ENCODE measurements at places on chromosomes 1 and 21. TPM values are rescaled to one million over a fixed set of nuclear protein-coding genes. Genes with fewer than 3 reads are reported as not detected.

GRCh38 chr1:20207546-20207945, 21.2 kb upstream of the PLA2G2C start:
- no peak for DNase-seq

Gene CFHR2
- total RNA-seq: not detected

DNA sequence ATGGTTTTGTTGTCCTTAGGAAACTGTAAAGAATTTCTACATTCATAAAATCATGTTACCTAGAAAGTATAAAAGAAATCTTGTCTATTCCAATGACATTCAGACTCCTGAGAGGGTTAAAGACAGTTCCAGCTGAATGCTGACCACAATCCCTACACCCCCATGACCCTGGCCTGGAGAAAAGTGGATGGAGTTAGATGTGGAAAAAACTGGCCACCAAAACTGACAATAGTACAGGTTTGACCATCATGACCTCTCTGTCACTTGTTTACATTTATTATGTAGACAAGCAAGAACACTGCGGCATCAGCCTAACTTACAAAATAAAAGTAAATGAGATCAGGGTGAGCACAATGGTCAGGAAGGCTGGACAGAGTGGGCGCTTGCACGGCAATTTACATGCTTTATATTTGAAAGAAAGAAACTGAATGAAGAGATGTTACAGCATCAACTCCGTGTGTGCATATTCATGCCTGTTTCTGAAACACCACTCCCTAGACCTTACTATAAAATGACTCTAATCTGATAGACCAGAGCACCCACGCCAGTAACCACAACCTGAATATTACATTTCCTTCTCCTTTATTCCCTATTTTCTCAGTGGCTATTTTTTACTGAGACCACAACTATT, 116.0 kb downstream of the ESRRG start:
- DNase-seq: no peak

Gene RNU1-4
- 34,682 TPM for total RNA-seq

Gene SLC25A44
- total RNA-seq: 6.6 TPM

- no peak for DNase-seq
These were observed 16.2 kb upstream of the MYOG start for GRCh38 chr1:203101813-203102634.

Gene FCGR2B
- 2.8 TPM for total RNA-seq

Gene MYOM3
- 32.7 TPM for total RNA-seq

DNA sequence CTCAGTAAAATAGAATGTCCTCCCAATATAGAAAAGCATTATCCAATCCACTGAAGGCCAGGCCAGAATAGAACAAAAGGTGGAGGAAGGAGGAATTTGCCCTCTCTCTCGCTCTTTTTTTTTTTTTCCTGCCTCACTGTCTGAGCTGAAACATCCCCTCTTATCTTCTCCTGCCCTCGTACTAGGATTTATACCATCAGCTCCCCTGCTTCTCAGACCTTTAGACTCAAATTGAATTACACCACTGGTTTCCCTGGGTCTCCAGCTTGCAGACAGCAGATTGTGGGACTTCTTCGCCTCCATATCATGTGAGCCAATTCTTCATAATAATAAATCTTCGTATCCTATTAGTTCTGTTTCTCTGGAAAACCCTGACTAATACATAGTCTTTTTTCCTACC, 4.9 kb upstream of the ZMYM6 start:
- no peak for DNase-seq

Gene NCAM2
- total RNA-seq: 7.1 TPM
